ENCODE measurements at places on chromosomes 4 and X.

DNA sequence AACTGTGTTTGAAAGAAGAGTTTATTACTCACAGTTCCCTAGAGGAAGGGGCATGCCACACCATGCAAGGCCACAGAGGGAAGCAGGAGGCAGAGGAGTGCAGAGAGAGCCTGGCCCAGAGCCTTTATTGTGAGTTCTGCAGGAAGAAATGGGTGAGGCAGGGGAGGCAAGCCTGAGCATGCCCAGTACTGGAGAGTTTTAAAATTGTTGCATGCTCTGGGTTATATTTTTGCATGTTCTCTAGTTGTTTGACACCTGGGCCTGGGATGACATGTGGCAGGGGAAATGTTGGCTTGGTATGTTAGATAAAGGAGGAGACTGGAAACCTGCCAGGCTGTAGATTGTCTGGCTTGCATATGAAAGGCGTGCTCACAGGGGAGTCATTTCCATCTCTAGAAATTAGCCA is 19.7 kb upstream of the CRMP1 start:
- peak; percentile 7 for DNase-seq

DNA sequence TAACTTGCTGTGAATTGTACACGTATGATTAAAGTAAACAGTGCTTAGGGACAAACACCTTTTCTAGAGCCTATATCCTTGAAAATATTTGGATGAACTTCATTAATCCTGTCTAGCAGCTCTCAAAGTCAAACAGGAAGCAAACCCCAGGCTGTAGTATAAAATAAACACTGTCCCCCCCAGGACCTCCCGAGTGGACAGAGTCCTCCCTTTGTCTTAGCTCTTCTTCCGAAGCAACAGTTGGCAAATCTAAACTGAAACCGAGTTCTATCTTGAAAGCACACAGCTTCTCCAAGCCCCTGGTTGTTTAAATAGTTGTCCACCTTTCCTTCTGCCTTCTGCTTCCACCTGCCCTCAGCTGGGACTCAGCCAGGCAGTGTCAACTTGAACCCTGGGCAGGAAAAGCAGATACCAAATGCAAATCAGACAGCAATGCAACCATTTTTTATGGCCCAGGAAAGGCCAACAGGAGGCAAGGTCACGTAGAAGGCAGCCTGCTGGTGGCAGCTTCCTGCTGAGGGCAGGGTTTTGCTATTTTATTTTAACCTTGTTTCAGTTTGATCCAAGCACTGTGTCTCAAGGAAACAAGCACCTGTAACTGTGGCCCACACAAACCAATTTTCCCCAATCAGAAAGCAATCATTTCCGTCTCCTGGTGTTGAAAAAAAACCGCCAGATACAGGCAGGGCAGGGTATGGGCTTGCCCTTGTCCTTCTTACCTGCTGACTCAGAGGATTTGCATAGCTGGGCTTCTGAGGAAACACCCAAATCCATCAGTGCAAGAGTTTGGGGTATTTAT is 110.3 kb upstream of the KIT start:
- no peak for DNase-seq

GRCh38 chr4:83490876-83491450 is 6.1 kb upstream of the ABRAXAS1 start:
- peak; percentile 62 for DNase-seq

DNA sequence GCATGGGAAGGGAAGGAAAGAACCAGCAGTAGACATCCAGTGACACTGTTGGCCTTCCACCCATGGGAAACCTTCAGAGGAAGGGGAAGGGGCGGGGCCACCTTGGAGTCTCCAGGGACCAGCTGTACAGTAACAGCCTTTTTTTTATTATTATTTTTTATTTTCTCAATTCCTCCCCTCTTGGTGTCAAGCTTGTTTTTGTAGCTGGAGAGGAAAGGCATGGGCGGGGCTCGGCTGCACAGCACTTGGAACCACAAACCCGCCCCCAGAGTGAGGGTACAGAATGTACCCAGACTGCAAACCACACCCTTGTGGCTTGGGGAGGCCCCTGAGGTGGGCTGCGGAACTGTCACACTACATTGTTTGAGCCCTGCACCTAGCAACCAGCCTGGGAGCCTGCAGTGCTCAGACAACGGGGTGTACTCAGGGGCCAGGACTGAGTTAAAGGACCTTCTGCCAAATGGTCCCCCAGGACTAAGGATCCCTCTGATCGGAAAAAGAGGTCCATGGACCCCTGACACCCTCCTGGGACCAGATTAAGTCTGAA is 45.7 kb downstream of the PRPS1 start:
- peak; percentile 50 for DNase-seq

GRCh38 chrX:123846577-123847038 is 13.2 kb upstream of the XIAP start:
- DNase-seq: no peak

GRCh38 chr4:168907119-168907698 is 102.8 kb downstream of the CBR4 start:
- no peak for DNase-seq

DNA sequence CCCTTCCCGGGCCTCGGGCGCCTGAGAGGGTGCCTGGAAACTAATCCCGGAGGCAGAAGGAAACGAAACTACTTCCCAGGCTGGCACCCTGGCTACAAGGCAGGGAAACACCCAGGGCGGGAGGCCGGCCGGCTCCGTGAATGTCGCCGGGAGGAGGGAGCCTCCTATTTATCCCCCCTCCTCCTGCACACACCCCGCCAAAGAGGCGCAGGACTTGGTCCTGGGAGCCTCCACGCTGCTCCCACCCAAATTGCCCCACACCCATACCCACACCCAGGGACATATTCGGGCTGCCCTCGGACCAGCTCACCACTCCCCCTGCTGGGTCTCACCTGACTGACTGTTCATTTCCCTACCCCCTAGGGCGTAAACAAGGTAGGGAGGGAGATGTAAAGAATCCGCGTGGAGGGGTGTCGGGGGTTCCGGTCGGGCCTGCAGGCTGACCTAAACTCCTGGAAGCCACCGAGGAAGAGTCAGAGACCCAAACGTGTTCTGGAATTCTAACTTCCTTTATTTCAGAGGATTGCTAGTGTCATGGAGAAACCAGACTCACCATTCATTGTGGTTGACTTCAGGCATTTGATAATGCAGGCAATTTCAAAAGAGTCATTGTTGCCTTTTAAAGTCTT is at the start of gene BTC:
TSS of gene BTC (minus strand) at position 142 of the 629 bp plus-strand sequence. CDS start 198 bp downstream, outside the sequence.
- DNase-seq: peak; percentile 24

DNA sequence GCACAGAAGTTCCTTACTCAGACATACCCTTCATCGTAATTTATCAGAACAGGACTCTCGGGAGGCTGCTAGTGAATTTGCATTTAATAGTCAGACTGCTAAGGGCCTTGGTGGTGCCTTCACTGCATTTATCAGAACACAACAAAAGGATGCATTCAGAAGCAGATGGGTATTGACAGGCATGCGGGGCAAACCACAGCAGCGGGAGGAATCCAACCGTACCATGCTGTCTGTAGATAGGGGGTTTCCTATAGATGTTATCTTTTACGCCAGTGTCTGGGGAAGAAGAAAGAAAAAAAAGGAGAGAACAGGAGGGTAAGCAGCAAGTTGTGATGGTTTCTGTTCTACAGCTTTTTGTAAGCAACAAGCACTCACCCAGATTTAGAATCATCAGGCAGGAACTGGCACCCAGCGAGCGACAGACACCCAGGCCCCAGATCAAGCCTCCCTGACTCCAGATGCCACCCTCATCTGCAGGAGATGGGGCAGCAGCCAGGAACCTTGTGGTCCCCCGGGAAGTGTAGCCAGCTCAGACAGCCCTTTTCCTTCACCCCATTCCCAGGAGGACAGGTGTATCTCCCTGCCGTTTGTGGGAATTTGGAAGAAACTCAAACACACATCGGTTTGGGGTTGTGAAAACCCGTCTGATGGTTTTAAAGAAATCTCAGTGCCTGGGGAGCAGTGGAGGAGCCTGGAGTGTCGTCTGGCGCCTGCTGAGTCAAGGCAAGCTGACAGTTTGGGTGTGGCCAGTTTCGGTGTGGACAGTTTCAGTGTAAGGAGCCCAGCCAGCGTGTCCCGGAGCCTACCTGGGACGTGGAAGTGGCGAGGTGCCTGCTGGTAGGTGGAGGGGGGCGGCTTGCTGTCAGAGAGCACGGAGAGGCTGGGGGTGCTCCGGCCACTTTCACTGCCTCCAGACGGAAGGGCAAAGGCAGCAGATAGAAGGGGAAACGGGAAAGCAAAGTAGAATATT is 80.0 kb upstream of the AFAP1 start:
- DNase-seq: no peak

- DNase-seq: peak; percentile 58
These were observed 385 bp downstream of the DCLK2 start for GRCh38 chr4:150078579-150079080.

GRCh38 chrX:71996826-71997225 is 86.2 kb downstream of the NHSL2 start:
- DNase-seq: no peak

DNA sequence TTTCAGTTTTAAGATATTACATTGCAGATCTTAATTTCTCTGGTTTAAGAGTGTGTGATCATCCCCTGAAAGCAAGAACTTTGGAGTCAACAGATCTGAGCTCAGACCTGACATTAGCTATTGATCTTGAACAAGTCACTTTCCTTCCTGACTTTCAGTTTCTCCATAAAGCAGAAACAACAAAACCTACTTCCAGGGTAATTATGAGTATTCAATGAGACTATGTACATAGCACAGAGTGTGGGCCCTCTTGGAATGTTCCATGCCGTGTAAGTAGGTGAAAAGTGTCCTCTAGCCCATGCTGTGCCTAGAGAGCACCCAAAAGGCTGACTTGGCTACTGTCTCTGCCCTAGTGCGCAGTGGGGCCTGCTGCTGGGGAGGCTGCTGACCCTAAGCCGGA is 188.0 kb upstream of the RPL34 start:
- no peak for DNase-seq

- no peak for DNase-seq
These were observed 8.7 kb downstream of the PDE6B start for GRCh38 chr4:633976-634598.

DNA sequence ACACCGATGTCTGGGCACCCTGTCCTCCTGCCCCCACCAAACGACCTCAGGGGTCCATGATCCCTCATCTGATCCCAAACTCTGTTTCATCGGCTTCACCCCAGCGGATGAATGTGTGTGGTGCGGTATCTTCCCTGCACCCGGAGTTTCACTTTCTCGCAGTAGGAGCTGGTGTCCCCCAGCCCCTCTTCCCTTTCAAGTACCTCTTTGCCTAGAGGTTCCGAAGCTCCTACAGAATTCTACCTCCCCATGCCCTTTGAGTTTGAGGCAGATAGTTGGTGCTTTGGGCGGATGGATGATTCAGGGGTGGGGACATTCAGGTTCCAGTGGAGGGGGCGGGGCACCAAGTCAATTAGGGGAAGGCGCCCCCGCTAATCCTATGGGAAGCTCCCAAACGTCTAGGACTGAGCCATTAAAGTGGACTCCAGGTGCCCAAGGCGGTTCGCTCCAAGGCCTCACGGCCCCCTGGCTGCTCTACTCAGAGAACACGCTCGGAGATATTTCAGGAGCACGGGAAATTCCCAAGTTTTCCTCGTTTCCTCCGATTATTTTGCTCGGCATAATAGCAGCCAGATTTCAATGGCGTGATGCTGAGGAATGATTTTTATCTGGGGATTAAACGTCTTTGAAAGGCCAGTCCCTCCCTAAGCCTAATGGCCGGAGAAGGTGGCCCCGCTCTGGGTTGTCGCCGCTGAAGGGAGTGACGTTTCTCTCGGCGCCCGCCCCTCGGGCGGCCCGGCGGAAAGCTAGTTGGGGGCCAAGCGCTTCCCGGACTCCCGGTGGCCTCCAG is 1.3 kb downstream of the MSX1 start:
- DNase-seq: peak; percentile 74

GRCh38 chrX:84248226-84248625 is 60.2 kb upstream of the RPS6KA6 start:
- no peak for DNase-seq

- DNase-seq: no peak
These were observed 1393.4 kb downstream of the STIM2 start for GRCh38 chr4:28254003-28254402.

DNA sequence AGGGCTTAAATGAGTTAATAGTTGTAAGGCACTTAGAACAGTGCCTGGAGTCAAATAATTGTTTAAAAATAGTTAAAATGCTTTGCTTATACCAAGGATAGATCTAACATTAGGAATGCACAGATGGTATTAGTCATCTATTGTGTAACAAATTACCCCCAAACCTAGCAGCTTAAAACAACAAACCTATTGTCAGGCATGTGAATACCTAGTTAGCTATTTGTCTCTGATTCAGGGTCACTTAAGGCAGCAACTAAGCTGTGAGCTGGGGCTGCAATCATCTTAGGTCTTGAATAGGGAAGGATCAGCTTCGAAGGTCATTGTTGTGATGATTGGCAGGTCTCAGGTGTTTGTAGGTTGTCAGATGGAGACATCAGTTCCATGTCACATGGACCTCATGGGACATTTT is 42.4 kb upstream of the AGA start:
- DNase-seq: peak; percentile 56

DNA sequence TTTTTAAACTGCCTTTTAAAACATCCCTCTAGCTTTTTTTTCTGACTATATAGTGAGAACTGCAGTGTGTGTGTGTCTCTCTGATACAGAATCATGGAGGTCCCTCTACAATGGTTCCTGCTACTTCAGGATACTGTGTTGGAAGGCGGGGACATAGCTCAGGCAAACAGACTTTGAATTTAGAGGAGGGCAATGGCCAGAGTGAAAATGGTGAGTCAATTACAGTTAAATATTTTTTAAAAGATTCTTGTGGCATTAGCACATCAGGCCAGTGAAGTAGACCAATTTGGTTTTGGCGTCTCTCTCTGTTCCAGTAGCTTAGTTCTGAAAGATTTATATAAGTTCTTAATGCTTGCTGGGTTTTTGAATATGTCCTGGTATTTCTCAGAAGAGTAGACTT is 47.1 kb downstream of the ALG13 start:
- no peak for DNase-seq

DNA sequence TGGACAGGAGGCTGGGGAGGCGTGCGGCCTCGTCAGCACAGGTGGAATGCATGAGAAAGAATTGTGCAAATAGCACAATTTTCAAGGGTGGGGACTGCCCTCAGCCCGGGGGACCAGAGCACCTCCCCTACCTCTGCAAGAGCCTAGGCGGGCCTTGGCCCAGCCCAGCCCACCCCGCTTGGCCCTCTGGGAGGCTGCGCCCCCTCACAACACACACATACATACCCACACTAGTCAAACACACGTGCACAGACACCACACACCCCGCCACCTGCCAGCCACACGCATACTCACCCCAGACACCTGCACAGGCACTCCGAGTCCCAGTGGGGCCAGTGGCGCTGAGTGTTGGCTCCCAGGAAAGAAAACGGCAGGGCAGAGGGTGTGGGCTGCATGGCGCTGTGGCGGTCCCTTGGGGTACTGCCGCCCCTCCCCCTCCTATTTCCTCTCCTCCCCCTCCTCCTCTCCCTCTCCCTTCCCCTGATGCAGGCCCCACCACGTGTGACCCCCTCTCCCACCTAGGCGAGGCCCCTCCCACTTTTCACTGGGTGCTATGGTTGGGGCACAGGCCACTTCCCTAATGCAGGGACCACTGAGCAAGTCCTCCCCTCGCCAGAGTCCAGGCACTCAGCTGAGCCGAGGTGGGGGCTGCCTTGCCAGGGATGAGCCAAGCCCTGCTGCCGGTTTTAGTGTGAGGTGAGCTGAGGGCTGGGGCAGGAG is 84.5 kb downstream of the FAM53A start:
- no peak for DNase-seq

GRCh38 chr4:1517592-1518411 is 111.6 kb upstream of the NKX1-1 start:
- no peak for DNase-seq

Measured in dermis blood vessel endothelial cell (primary cell).